ENCODE measurements at places on chromosomes 12 and 14. TPM values are rescaled to one million over a fixed set of nuclear protein-coding genes. Genes with fewer than 3 reads are reported as not detected.

DNA sequence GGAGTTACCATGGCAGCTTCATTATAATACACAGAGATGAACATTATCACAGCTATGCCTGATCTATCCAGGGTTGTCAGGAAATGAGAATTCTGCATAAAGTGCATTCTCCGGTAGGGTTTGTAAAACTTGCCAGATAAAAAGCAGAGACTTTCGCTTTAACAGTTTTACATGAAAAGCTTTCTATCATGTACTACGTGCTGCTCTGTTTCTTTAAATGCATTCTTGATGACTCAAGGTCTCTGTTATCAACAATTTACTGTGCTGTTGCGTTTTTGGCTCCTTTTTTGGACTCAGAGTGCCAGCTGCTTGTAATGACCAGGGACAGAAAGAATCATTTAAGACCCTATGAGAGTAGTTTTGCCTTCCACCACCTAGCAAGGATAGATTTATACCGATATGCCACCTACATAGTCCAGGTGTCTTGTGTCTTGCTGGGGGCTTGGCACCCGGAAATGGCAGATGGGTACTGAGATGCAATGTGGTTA is 371.2 kb downstream of the BTG1 start:
- DNase-seq: no peak

- no peak for DNase-seq
Observed at GRCh38 chr12:92437452-92437851, 265.3 kb upstream of the PLEKHG7 start.

GRCh38 chr12:121649322-121649721 is 20.1 kb downstream of the MORN3 start:
- DNase-seq: no peak

- DNase-seq: no peak
Observed at GRCh38 chr14:102659797-102660196, 67.3 kb downstream of the RCOR1 start.

MUCL1 gene
- not detected for polyA plus RNA-seq

- DNase-seq: peak; percentile 56
Observed at GRCh38 chr12:107014055-107014454, 27.1 kb upstream of the MTERF2 start.

- DNase-seq: no peak
Observed at GRCh38 chr12:114678718-114679117, 5.3 kb downstream of the TBX3 start.

DNA sequence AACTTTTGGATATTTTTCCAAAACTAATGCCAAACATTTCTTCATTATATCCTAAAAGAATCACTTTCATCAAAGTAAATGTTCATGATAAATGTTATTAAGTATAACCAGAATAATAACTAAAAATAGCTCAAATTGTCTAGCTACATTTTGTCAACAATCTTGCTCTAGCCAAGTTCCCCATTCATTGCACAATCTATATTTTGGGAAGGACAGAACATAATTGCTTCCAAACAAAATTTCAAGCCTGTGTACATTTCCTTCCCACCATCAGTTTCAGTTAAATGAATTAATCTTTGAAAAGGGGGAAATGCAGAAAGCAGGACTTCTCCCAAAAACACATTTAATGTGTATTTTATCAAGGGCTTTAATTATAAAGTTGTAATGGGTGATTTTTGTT is 98.0 kb upstream of the PLEKHG7 start:
- no peak for DNase-seq

DNA sequence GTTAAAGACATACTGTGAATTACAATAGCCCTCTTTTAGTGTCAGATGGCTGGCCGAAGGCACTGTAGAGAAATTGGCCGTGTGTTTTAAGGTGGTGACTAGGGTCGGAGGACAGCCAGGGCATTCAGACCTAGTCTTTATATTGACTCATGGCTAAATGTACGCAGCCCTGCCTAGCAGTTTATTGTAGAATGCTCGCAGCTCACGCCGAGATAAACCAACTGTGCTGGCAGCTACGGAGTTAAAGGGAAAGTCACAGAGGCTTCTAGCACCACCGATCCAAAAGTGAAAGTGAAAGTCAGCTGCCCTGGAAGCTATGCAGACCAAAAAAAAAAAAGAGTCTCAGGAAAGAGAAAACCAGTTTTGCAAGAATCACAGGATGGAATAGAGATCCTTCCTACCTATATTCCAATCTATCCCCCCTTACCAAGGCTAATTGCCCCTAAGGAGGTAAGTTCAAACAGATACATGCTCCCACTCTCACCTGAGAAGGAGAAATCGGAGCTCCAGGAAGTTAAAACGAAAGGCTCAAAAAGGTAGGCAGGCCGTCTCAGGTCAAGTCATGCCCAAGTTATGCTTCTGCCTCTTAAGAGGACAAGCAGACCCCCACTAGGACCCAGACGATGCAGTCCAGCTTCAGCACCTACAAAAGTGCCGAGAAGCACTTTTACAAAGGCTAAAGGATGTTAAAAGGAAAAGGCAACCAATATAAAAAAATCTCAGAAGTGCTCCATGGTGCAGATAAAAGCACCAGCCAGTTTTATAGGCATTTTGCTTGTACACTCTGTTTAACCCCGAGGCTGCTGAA is 24.8 kb downstream of the KLRK1 start:
- peak; percentile 71 for DNase-seq

- no peak for DNase-seq
Observed at GRCh38 chr14:25231004-25231403, 181.1 kb upstream of the STXBP6 start.

DNA sequence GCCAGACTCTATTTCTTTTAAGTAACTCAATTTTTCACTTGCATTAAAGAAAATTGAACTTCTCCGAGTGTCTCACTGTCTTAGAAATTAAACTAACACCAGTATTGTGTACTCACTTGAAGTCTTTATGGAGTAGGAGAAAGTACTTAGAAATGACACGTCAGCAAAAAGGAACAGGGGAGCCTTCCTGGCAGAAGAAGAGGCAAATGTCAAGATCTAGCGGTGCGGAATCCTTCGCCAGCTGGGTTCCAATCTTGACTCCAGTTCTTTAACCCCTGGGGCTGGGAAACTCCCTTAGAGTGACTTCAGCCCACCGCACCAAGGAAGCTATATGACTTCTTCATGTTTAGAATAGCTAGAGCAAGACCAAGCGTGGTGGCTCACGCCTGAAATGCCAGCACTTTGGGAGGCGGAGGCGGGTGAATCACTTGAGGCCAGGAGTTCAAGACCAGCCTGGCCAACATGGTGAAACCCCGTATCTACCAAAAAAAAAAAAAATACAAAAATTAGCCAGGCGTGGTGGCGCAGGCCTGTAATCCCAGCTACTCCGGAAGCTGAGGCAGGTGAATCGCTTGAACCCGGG is 34.4 kb downstream of the WBP11 start:
- DNase-seq: peak; percentile 64

DNA sequence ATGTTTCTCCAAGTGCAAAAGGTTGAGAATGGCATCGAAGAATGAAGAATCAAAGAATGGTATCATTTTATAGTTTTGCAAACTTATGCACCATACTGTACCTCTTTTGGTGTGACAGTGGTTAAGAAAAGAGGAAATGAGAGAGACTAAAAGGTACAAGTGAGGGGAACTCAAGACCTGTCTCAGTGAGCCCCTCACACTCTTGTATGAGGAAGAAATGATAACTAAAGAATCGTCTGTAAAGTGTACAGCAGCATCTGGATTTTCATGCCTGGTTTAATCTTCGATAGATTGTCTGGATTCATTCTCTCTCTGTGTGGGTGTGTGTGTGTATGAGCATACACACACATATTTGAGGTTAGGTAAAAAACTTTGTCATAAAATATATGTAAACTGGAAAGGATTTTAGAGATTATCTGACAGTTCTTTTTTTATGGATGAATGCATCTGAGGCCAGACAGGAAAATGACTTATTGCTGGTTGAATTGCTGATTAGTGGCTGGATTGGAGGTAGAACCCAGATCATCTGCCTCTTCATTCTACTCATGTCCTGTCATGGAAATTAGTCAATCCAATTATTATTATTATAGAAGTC is 16.0 kb upstream of the SLC38A2 start:
- DNase-seq: no peak

PIP4K2C gene
- 30.4 TPM for polyA plus RNA-seq

GRCh38 chr12:42364692-42365091 is 38.7 kb downstream of the PPHLN1 start:
- DNase-seq: no peak

DNA sequence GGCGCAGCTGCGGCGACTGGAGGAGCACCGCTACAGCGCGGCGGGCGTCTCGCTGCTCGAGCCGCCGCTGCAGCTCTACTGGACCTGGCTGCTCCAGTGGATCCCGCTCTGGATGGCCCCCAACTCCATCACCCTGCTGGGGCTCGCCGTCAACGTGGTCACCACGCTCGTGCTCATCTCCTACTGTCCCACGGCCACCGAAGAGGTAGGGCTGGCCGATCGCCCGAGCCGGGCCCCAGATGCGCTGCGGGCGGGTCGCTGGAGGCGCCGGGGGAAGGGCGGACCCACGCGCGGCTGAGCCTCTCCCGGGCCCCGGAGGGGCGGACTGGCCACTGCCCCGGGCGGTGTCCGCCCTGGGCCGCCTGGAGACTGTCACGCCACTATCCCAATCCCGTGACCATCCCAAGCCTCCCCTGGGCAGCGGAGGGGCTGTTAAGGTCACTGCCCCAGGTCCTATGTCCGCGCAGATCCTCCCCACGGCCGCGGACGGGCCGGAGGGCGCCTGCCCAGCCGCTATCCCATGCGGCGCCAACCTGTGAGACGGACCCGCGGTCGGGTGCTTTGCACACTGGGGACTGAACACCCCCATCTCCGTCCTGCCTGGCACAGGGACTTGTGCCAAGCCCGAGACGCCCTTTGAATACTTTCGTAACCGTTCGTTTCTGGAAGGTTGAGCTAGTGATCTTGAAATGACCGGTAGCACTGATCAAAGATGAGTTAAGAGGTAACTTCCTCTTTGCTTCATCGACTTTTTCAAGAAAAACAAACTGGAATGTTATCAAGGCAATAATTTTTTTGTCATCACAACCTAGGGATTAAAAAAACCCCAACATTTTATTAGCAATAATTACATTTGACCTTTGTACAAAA is 725 bp downstream of the CHPT1 start:
- peak; percentile 15 for DNase-seq

NRL gene
- polyA plus RNA-seq: 1.4 TPM

- peak; percentile 81 for DNase-seq
Observed at GRCh38 chr12:120013659-120014380, 24.8 kb downstream of the BICDL1 start.

GRCh38 chr14:60174352-60175254 is 9.4 kb upstream of the DHRS7 start:
- no peak for DNase-seq

DNA sequence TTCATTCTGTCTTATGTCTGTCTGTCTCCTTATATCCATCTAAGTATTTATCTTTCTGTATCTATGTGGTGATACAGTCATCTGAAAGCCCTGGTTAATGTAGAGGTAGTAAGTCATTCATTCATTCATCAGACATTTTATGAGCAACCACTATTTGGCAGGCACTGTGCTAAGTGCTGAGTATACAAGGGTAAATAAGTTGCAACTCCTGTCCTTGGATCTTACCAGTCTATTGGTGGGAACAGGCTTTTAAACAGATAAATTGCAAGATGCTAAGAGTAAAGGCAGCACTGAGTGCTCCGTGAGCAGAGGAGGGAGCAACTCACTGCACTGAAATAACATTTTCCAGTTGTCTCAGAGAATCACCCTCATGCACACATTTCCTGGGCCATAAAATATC is 68.6 kb downstream of the TMEM30B start:
- no peak for DNase-seq

CLEC6A gene
- polyA plus RNA-seq: not detected

GRCh38 chr12:88834226-88834625 is 254.0 kb upstream of the KITLG start:
- DNase-seq: no peak

TTLL5 gene
- polyA plus RNA-seq: 15.8 TPM

GRCh38 chr12:93723568-93723930 is 46.4 kb downstream of the CRADD start:
- no peak for DNase-seq

DNA sequence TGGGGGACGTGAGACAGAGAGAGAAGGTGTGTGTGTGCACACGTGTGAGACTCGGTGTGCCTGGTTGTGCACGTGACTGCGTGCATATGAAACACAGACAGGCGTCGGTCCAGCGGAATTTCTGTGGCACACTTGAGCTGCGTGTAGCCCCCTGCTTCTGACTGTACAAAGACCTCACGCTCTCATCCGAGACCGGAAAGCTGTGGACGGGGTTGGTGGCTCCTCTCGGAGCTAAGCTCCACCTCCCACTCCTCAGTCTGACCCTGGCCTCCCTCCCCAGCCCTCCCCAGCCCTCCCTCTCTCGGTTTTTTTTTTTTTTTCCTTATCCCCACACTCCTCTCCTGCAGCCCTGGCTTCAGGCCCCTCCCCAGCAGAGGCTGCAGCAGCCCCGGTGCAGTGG is 8.3 kb upstream of the C14orf180 start:
- DNase-seq: no peak

PZP gene
- polyA plus RNA-seq: 0.32 TPM

DNA sequence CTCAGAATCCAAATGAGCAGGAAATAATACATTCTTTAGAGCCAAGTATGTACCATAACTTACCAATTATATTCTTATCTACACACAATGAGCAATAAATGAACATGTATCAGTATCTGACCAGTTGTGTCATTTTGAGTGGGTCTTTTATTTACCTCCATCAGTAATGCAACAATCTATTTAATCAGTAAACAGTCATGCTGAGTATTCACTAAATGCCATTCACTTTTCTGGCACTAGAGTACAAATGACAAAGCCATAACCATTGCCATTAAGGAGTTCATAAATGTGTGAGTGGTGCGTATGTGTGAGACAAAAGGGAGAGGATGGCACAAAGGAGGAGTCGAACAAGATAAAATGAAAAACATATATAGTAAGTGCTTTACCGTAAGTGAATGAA is 1.5 kb upstream of the STRAP start:
- no peak for DNase-seq

AMN gene
- polyA plus RNA-seq: 2.1 TPM

DNA sequence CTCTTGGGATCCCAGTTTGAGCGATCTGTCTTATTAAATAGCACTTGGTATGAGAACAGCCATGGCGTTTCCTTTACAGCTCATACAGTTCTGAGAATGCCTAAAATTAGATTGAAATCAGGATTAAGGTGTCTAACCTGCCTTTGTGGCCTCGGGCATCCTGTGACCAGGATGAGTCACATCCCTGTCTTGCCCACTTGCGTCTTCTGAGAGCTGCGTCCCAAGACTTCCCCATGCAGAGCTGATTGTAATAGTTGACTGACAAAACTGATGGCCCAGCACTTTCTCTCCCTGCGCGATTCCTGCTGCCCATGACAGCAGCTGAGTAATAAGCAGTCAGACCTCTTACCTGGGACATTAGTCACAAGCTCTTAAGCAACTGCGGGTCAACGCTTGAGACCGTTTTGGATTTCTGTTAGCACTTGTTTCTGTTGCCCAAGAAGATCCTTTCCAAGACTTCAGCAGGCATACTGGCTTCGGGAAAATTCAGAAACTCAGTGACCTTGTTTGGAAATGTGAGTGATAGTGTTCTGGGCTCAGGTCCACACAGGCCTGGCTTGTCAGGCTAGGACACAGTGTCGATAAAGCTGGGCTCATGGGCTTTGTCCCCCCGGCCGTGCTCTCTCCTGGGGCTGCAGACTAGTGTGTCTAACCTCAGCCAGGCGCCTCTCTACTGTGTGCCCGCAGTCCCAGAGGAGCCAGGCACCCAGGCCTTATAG is 169.9 kb upstream of the HIF1A start:
- no peak for DNase-seq

RTL1 gene
- not detected for polyA plus RNA-seq

Measured in CD4-positive, alpha-beta memory T cell (primary cell).